ENCODE measurements at places on chromosomes 2 and 18.

- peak; percentile 16 for DNase-seq
Observed at GRCh38 chr2:134845719-134846118, 7.3 kb downstream of the ACMSD start.

GRCh38 chr2:191632426-191632825, 45.5 kb upstream of the NABP1 start:
- DNase-seq, result no peak

DNA sequence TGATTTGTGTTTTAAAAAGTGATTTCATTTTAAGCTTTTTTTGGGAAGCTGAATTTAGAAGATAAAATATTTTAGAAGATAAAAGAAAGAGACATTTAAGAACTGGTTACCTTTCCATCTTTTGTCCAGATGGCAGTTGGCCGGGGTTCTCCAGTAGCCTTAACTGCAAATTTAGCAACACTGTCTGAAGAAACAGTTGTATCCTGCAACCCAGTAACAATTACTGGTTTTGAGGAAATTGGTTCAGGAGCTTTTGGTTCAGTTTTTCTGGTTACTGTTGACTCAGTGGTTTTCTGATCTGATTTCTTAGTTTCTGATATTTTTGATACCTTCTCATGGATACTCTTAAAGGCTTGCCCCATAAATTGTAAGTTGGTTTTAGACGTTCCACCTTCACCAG, 49.9 kb downstream of the PLEKHA3 start:
- no peak for DNase-seq

- no peak for DNase-seq
Observed at GRCh38 chr2:119180892-119181291, 22.3 kb upstream of the C1QL2 start.

DNA sequence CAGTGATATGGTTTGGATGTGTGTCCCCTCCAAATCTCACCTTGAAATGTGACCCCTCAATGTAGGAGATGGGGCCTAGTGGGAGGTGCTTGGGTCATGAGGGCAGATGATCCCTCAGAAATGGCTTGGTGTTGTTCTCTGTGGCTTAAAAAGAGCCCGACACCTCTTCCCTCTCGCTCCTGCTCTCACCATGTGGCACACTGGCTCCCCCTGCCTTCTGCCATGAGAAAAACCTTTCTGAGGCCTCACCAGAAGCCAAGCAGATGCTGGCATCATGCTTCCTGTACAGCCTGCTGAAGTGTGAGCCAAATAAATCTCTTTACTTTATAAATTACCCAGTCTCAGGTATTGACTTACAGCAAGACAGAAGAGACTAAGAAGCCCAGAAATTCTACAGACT, 357.1 kb downstream of the NRXN1 start:
- no peak for DNase-seq

DNA sequence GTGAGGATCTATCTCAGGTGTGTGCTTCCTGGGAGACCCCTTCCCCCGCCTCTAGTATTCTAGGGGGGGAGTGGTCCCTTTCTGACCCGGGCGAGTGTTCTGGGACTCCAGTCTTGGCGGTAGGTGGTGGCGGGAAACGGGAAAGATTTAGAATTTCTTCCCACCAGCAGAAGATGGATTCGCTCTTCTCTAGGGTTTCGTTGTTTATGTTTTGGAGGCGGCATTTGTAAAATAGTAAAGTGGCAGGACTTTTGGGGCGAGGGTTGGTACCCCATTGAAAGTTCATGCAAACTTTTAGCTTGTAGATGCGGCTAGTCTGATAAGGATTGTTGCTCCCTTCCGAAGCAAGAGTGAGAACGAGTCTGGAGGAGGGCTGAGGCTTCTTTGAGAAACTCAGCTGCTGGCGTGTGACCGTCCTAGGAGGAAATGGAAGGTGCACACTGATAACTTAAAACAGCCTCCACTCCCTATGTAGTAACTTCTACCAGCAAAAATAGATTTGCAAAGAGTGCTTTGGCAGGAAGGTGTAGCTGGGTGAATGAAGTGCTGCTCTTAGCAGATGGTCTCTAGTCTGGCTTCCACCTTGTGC, 412 bp downstream of the GPD2 start:
- DNase-seq, result no peak

- DNase-seq, result no peak
Observed at GRCh38 chr2:29206941-29207340, 91.7 kb downstream of the CLIP4 start.

- no peak for DNase-seq
Observed at GRCh38 chr2:68115965-68116364, 41.7 kb upstream of the PNO1 start.

DNA sequence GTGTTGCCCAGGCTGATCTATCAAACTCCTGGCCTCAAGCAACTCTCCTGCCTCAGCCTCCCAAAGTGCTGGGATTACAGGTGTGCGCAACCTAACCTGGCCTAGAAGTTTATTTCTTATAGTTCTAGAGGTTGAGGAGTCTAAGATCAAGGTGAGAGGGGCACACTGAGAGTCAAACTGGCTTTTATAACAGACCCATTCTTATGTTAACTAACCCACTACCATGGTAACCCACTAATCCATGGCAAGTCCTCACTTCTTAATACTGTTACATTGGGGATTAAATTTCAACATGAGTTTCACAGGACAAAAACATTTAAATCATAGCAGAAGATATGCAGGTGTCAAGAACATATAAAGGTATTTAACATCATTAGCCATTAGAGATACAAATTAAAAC, 50.6 kb downstream of the MDH1 start:
- no peak for DNase-seq

GRCh38 chr18:76678248-76678647, 144.1 kb upstream of the ZNF236 start:
- DNase-seq, result no peak

GRCh38 chr2:106664669-106665068, 177.5 kb downstream of the CD8B2 start:
- DNase-seq, result no peak
